ENCODE measurements at places on chromosomes 5 and 9.

DNA sequence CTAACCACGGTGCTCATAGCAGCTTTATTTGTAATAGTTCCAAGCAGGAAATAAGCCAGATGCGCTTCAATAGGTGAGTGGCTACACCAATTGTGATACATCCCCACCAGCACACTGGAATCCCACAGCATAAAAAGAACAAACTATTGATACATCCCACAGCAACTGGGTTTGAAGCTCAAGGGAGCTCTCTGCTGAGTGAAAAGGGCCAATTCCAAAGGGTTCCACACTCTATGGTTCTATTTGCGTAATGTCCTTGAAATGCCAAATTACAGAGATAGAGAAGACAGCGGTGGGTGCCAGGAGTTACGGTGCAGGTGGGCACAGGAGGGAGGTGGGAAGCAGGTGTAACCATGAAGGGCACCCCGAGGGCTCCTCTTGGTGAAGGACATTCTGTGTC lies 155.3 kb upstream of the PPP1R26 start:
- DNase-seq, result no peak

GRCh38 chr9:127862075-127863011 lies 7.9 kb upstream of the ENG start:
- peak; percentile 78 for DNase-seq

DNA sequence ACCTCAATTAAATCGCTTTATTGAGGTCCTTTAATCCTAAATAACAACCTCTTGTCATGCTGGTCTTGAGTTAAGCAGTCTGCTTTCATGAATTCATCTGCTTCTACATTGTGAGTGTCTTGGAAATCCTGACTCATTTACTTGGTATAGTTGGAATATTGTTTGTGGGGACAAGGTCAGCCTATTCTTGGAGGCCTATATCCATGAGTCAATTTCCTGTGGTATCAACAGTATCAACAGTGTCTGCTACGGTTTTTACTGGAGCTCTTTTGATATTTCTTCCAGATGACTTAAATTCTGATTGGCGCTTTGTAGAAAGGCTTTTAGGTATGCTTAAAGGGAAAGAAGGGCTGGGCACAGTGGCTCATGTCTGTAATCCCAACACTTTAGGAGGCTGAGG lies 71.2 kb upstream of the PARP8 start:
- DNase-seq, result no peak

GRCh38 chr5:107502676-107503060 lies 168.1 kb downstream of the EFNA5 start:
- DNase-seq, result no peak

GRCh38 chr5:177610131-177610769 lies 10.3 kb downstream of the B4GALT7 start:
- no peak for DNase-seq

GRCh38 chr5:172603251-172603806 lies 37.7 kb upstream of the NEURL1B start:
- DNase-seq, result no peak

GRCh38 chr5:68285851-68286611 lies 70.5 kb downstream of the PIK3R1 start:
- no peak for DNase-seq

GRCh38 chr5:8491254-8491653 lies 622.3 kb downstream of the MTRR start:
- no peak for DNase-seq

DNA sequence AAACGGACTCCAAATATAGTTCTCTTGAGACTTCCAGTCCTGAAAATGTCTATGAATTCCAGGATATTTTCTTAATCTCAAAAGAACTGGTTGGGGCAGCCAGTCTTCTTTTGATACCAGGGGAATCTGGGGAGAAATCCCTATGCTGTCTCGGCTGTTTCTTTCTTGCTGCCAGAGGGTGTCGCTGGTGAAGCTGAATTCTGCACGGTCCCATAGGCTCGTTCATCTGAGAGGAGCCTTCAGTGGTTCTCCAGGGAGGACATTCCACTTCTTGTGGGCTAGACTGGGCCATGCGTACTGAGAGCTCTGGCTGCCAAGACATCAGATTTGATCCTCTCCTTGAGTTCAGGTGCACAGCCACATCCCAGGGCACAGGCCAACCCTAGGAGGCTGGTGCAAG lies 155.0 kb upstream of the CLINT1 start:
- no peak for DNase-seq

GRCh38 chr9:87223392-87224246 lies 274.0 kb upstream of the DAPK1 start:
- no peak for DNase-seq

DNA sequence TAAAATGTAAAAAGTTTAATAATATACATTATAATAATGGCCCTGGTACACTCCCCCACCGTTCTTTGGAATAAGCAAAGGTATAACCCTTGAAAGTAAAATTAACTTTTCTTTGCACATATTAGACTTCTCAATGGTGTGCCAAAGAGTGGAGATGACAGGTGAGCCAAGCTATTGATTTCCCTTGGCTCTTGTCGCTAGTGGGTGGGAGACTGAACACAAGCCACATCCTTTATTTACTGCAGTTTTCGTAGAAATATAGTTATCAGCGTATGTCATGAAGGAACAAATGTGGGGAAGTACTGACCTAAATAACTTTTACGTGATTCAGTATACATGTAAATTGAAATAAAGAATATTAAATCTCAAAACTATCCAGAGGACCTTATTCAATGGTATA lies 549.3 kb downstream of the RAB3C start:
- DNase-seq, result no peak

DNA sequence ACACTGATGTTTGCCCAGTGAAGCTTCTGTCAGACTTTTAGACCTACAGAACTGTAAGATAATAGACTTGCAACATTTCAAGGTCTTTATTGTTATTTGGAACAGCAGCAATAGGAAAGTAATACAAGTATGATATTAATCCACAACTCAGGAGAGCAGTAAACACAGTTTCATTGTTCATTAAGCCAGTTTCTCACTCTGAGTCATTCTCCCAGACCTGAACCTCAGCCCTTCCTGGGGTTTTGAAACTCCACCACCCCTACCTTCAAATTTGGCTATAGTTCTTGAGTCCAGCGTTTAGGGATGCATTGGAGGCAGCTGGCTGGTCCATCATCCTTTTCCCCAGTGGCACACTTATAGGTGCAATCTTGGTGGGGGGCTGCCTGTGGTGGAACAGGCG lies 203.2 kb downstream of the RAB3C start:
- no peak for DNase-seq

DNA sequence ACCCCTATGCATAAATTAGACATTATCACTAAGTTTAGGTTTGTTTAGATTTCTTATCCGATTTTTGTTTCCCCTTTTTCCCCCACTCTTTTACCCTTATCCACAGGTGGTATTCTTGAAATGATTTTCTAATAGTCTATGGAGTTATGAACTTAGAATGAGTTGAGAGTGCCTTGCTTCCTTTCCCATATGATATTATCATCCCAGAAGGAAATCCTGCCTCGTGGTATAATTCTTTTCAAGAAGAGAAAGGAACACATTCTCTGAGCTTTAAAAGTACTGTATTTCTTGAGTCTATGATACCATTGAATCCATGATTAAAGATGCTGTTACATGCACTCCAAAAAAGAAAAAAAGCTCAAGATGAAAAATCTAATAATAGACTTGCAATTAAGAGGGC lies 76.9 kb upstream of the ADAMTSL1 start:
- no peak for DNase-seq

DNA sequence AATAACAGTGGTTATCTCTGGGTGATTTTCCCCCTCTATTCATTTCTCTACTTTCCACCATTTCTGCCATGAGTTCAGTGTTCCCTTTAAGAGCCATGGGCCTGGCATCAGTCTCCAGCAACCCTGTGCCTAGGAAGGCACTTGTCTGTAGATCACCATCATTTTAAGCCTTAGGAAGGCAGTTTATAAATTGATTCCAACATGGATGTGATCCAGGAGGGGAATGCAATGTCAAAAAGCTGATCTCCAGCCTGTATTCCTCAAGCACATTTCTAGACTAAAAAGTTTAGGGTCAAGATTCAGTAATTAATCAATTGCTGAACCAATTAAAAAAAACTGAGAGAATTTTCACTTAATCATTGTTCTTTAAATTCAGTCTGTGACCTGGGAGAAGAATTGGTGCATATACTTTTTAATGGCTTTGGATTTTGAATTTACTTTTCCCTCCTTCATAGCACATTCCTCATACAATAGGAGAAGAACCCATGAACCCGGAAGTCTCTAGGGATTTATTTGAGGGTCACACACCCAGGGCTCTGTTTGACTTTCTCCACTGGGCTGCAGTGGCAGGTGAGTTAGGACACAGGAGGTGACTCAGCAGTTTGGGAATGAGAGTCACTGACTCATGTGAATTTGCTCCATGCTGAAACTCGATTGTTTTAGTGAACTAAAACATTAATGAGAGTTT lies 6.1 kb upstream of the ERMP1 start:
- no peak for DNase-seq

GRCh38 chr5:38835887-38836286 lies 9.9 kb upstream of the OSMR start:
- DNase-seq, result no peak

DNA sequence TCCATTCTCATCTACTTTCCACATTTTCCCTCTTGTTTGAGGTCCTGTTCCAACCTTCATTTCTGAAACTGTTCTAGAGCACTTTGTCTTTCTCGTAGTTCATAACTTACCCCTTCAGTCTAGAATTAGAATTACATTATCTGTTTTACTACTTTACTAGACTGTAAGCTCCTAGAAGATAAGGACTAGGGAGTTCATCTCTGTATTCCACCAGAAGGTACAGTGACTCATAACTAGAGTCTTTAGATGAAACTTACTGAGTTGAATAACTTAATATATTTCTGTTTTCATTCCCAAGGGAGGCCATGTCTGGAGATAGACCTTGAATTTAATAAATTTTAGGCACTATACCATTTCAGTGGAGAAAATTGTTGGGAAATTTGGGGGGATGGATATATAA lies 38.7 kb downstream of the G3BP1 start:
- DNase-seq, result no peak

DNA sequence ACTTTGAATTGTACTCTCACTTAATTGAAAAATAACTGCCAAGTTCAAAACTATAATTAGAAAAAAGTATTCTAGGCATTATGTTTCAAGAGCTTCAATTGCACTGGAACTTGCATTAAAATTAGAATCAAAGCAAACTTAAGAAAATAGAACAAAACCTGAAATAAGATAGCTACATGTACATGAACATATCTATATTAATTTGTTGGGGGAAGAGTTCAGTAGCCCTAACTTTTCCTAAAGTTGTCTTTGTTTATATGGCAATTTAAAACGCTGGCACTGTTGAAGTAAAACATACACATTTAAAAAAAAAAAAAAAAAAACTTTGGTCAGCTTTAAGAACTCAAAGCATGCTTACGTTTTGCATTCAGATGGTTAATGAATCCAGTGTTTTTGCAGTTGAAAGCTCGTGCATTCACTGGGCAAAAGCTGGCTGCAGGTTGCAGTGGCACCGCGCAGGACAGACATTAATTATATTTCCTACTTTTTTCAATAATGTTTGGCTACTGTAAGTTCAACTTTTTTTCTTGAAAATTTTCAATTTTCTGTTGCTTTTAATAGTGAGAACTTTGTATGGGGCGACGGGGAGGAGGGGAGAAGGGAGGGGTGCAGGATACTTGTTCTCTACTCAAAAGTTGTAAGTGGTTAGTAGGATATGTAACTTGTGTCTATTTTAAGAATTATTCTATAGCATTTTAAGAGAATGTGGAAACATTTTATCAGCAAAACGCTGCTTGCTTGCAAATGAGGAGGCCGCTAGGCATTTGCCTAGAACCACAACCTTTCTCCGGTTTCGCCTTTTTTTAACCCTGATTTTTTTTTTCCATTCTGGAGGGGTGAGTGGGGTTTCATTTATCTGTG lies 3.9 kb downstream of the NR2F1 start:
- no peak for DNase-seq

DNA sequence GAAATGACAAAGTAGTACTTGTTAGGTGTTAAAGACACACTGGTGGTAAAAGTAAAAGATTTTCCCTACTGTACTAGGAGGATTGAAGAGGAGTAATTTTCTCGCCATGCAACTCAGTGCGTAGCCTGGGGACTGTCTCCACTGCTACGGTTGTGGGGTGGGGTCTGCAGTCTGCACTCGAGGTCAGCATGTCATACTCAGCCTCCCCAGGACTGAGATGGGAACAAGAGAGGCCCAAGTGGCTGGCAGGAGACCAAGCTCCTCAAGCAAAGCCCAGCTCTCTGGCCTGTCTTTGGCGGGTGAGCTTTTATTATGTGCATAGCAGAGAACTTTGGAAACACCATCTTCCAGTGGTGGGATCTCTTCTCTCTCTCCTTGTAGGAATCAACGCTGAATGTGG lies 10.4 kb downstream of the NHP2 start:
- DNase-seq, result no peak

- no peak for DNase-seq
These were observed 336.9 kb upstream of the PDE4D start for GRCh38 chr5:60230456-60230855.

DNA sequence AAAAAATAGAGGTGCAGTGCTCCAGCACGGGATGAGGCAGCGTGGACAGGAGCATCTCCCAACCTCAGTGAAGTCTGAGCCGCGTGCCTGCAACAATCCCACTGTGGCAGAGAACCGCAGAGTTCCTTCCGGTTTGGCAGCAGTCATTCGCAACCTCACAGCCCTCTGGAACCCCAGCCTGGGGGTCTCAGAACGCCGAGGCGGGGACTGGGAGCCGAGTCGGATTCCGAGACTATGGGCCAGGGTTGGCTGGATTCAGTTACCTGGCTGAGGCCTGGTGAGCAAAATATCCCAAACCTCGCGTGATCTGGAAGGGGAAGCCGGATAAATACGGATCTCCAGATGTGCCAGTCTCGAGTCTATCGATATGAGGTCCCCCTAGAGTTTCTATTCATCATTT lies 27.0 kb downstream of the CDKN2A start:
- DNase-seq, result no peak

- no peak for DNase-seq
These were observed 27.7 kb downstream of the CDC37L1 start for GRCh38 chr9:4706971-4707622.

- DNase-seq, result no peak
These were observed 60.1 kb downstream of the OTULIN start for GRCh38 chr5:14724633-14725032.

- no peak for DNase-seq
These were observed 236.0 kb upstream of the CD180 start for GRCh38 chr5:67432606-67433005.

DNA sequence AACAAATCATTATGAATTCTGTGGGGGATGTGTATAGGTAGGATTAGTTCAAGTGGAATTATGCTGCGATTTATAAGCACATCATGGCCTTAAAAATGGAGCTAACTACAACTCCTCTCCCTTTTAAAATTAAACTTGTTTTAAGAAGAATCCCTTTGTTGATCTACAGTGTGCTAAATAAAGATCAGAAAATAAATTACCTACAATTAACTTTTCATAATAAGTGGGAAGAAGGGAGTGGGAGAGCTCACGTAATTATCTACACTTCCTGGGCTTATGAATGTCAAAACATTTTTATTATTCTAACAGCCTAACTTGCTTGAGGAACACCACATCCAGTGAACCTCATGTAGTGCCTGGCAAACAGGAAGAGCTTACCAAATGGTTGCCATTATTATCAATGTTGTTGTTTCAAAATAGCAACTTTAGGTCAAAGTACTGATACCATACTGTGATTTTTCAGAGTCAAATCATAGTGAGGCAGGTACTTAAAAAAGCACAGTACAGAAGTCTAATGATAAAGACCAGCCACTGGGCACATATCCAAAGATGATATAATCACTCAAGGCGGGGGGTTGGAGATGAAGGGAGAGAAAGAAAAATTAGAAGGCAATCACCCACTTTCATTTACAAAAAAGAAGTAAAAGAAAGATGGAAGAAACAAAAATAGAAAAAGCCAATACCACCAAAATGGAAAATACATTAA lies 174.0 kb downstream of the RAPGEF6 start:
- no peak for DNase-seq
